ENCODE measurements at places on chromosomes 4 and X.

- no peak for DNase-seq
Measured at GRCh38 chr4:147498031-147498660, 17.2 kb downstream of the EDNRA start.

DNA sequence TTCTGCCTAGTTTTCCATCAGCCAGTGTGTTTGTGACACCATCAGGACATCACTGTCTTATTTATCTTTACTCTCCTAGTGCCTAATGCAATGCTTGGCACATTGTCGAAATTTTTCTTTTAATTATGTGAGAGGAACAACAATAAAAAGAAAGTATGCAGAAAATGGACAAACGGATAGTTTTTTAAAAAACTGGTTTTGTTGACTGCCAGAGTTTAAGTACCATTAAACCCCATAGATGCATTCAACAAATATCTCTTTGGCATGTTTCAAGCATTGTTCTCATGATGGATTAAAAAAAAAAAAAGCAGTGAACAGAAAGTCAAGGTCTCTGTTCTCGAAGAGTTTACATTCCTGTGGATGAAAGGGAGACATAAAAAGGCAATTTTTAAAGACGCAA lies 398.4 kb downstream of the PPP3CA start:
- no peak for DNase-seq

- no peak for DNase-seq
Measured at GRCh38 chrX:31147175-31147574, 75.3 kb upstream of the FTHL17 start.

GRCh38 chr4:99855678-99856077 lies 38.5 kb downstream of the LAMTOR3 start:
- DNase-seq: no peak

DNA sequence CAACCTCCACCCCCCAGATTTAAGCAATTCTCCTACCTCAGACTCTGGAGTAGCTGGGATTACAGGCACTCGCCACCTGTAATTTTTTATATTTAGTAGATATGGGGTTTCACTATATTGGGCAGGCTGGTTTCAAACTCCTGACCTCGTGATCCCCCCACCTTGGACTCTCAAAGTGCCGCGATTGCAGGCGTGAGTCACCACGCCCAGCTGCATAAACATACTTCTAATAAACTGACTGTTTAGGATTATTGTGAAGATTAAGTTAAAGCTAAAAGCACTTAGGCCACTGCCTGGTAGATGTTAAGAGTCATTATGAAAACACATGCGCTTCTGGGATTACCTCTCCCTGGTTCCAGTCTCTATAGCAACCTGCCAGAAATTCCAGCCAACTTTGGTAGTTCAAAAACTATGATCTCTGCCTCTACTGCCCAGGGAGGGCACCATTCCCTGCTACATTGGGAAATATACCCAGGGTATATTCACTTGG lies 30.2 kb upstream of the GRIA3 start:
- no peak for DNase-seq

DNA sequence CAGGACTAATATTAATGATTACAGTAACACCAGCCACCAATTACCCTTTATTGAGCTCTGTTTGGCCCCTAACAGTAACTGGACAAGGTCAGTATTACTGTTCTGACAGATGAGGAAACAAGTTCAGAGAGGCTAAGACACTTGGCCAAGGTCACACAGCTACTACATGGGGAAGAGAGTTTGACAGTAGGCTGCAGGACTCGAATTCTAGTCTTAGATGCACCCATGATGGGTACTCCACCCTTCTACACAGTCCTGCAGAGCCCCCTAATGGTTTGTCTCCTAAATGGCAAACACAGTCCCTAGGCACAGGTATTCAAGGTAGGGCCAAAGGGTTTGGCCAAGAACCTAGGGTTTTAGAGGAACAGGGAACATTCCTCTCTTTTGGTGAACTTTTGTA lies 93.9 kb downstream of the NSUN7 start:
- DNase-seq: no peak

GRCh38 chrX:154731184-154731583 lies 19.7 kb downstream of the GAB3 start:
- DNase-seq: no peak

DNA sequence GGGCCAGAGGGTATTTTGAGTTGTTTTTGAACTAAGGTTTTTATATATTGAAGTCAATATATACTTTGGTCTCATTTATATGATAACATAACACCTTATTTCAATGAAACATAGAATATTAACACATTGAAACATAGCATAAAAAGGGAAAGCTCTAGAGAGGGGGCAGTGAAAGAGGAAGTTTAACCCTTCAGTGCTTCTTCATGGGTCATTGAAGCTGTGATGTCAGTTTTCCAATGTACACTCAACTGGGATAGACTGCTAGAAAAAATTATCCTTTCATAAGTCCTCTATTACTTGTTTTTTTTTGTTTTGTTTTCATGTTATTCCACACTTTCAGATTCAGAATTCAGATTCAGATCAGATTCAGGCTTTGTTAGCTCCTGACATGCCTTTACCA lies 442.7 kb downstream of the EPHA5 start:
- DNase-seq: no peak

- no peak for DNase-seq
Measured at GRCh38 chrX:65586491-65586890, 51.9 kb upstream of the LAS1L start.

DNA sequence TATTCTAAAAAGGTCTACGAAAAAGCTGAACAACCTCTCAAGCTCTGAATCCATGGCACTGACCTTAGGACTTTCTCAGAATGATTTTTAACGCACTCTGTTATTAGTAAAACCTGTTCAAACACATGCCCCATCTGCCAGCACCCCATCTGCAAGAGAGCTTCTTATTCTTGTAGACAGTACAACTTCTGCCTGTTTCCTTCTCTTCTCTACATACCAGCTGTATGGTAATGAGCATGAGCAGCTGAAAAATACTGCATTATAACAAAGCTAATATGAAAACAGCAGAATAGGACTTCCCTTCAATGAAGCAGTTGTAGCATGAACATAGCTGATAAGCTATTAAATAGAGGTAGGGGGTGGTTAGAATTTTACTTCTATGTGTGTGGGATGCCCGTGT lies 167.9 kb downstream of the FBXW7 start:
- DNase-seq: peak; percentile 50

DNA sequence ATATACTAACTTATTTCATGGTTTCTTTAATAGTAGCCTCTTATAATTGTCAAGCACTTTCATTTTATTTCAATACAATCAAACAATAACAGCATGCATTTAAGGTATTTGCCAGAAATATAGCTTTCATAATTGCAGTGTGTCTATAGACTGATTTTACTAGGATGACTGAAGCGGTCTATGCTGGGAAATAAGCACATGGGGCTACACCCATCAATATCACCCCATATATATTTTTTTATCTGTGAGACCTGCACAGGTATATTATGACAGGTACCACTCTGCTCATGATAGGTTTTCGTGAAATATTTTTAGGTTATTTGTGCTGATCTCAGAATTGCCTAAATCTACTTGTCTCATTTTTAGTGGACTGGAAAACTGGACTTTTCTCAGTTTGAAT lies 229.1 kb upstream of the PITX2 start:
- no peak for DNase-seq

GRCh38 chr4:76592460-76592859 lies 157.4 kb downstream of the SHROOM3 start:
- no peak for DNase-seq

DNA sequence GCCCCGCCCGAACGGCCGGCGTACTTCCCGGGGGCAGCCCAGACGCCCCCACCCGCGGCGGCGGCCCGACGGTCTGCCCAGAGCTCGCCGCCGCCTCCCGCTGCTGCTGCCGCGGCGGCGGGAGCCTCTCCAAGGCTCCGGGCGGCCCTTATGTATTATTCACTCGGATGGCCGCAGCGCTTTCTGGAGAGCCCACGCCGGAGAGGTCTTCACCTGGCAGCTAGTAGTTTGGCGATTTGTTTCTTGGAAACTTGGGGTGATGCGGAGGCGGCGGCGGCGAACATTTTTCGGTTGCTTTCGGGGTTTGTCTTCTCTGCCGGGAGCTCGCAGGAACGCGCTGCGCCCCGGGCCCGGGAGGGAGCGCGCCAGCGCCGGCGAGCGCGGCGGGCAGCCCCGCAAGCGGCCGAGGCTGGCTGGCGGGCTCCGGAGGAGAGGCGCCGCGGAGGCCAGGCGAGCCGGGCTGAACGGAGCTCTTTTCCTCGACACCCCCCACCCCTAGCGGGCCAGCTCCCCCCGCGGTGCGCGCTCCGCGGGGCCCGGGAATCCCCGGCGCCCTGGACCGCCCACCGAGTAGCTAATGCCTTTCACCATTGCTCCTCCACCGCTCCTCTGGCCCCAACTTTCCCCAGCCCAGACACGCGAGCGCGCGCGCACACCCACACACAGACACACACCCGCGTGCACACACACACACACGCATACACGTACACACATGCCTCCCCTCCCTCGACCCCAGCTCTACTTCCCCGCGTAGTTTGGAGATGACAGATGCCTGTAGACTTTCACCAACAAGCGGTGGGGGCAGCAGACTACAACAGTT lies 113.5 kb downstream of the DHX15 start:
- peak; percentile 8 for DNase-seq

DNA sequence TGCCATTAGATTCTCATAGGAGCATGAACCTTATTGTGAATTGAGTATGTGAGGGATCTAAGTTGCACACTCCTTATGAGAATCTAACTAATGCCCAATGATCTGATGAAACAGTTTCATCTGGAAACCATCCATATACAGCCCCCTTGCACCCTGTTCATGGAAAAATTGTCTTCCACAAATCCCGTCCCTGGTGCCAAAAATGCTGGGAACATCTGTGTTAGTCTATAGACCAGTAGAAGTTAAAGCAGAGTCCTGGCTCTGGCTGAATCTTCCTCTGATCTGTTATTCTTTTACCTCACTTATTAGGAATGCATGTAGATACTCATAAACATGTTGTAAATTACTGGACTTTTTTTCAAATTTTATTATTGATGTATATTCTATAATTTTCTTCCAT lies 29.2 kb downstream of the SULT1B1 start:
- DNase-seq: no peak

- DNase-seq: peak; percentile 14
Measured at GRCh38 chr4:141027421-141027820, 105.8 kb downstream of the RNF150 start.

DNA sequence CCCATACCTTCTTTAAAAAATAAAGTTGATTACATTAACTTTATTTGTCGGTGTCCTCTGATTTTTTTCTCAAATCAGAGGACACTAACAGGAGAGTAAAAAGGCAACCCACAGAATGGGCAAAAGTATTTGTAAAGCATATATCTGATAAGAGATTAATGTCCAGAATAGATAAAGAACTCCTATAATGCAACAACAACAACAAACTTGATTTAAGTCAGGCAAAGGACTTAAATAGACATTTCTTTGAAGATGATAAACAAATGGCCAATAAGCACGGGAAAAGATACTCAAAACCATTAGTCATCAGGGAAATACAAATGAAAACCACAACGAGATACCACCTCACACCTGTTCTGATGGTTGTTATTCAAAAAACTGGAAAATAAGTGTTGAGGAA lies 28.7 kb downstream of the DOCK11 start:
- DNase-seq: no peak

GRCh38 chrX:51894697-51895336 lies 1.4 kb downstream of the MAGED1 start:
- peak; percentile 9 for DNase-seq

- no peak for DNase-seq
Measured at GRCh38 chrX:40996886-40997530, 88.2 kb upstream of the USP9X start.

DNA sequence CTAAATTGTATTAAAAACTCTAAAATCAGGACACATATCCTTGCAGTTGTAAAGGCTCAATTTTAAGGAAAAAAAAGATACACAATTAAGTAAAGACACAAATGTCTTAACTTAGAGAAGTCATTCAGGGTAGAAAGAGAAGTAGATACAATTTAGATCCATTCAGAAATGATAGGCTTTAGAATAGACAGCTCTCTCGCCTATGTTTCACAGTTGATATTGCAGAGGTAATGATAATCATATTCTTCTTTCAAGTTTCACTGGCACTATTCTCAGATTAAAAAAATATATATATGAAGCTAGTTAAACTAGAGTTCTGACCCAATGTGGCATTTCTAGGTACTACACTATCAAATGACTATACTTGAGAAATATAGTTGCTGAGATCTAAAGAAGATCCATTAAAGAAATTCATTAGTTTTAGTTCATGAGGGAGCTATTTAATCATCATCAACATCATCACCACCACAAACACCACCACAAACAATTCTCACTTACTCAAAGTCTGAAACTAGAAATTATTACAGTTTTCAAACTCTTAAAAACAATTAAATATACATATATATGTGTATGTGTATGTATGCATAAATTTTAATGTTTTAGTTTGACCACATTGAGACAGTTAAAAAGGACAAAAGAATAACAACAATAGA lies 93.1 kb downstream of the ANTXR2 start:
- DNase-seq: no peak

DNA sequence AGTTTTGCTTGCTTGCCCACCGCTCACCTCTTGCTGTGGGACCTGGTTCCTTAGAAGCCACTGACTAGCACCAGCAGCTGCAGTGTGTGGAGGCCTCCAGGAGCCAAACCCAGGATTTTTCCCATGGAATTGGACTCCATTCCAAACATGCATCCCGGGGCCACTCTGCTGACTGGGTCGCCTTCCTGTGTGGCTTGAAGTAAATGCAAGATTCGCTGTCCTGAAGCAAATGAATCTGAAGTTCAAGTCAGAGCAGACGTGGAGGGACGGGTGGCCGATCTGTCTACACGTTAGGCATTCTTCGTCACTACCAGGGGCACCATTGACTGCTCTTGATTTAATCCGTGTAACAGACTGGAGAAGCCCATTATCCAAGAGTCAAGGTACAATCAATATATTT lies 109.0 kb downstream of the SHOX start:
- no peak for DNase-seq

GRCh38 chr4:152599095-152599494 lies 63.2 kb upstream of the FBXW7 start:
- DNase-seq: no peak

DNA sequence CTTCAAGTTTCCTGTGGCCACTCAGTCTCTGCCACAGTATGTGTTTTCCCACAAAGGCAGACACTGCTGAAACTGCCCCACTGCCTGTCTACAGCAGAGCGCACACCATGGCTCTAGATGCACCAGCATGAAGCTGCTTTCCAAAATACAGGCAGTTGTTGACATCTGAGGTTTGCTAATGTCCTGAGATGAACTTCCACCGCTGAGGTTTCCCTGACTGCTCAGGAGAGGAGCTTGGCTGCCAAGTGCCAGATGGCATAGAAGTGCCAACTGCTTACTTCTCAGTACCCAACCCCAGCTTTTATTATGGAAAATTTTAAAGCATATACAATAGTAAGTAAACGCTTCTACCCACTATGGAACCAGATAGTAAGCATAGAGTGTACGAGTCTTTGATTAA lies 61.0 kb upstream of the EXOC1L start:
- no peak for DNase-seq

DNA sequence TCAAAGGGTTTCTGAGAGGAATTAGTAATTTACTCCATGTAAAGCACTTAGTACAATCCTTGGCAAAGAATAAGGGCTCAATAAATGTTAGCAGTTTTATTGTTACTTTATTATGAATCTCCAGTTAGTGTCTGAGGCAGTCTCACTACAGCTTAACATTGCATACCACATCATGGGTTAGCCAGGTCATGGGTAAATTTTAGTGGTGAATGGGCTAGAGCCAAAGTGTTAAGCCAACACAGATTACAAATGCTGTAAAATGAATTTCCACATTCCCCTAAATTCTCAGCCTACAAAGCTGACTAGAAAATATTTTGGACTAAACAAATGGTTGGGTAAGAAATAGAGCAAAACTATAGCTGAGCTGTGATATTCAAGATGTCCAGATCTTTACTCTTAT lies 72.4 kb downstream of the NRK start:
- no peak for DNase-seq

All from NCI-H510A (cell line).